ENCODE measurements at places on chromosomes 2 and 18.
A peak's percentile ranks its signal among the peaks of the same experiment; 100 is the strongest.

GRCh38 chr2:36918307-36918706 lies 48.0 kb downstream of the STRN start:
- DNase-seq, result no peak

DNA sequence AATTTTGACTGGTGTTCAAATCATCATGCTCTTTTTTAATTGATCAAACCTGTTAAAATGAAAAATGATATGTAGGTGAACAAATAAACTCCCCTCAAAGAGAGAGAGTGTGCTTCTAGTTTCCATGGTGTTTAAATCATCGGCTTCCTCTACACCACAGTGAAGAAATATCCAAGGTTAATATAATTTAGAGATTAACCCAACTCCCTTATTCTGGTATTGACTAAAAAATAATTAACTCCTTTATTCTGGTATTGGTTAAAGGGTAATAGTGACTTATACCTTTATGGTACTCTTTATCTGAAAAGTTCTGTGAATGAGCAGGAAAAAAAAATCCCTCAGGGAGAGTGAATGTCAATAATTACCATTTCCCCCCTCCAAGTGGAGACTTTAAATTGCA lies 93.1 kb downstream of the SPATS2L start:
- no peak for DNase-seq

DNA sequence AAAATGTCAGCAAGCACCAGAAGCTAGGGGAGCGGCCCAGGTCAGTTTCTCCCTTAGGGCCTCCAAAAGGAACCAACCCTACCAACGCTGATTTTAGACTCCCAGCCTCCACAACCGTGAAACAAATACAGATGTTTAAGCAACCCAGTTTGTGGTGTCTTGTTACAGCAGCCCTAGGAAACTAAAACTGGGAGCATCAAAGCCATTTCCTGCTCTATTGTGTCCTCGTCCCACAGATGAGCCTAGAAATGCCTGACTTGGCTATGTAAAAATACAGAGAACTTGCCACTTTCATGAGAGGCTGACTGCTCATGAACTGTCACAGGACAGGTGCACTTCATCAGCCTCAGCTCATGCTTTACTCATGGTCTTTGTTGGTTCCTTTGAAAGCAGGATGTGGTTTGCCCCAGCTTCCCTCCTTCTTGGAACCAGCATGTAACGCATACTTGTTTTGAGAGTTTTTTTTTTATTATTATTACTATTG lies 97.6 kb upstream of the SLC39A10 start:
- DNase-seq, result peak; percentile 89

- DNase-seq, result no peak
Measured at GRCh38 chr18:50797142-50797541, 22.7 kb downstream of the MRO start.

- no peak for DNase-seq
Measured at GRCh38 chr2:156459720-156460119, 23.5 kb downstream of the GPD2 start.

GRCh38 chr2:10079266-10079869 lies 843 bp downstream of the CYS1 start:
- no peak for DNase-seq

DNA sequence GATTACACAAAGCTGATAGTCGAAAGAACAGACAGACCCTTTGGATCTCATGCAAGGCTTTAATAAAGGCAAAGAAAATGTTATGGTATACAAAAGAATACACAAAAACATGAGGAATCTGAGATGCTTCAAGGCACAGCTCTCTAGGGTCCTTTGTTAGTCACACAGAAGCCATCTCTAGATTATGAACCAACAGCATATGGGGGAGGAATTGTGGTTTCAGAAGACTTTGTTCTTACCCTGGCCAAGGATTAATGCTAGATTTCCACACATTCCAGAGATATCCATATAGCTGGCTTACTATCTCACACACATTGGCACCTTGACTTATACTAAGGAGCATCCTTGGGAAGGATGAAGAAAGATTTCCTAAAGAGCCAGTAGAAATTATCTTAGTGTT lies 206.1 kb downstream of the GULP1 start:
- DNase-seq, result no peak

All from bone marrow (tissue), 2 donors.